GM13976 (cell line): ENCODE measurements at places on chromosomes 6 and 20.
A peak's percentile ranks its signal among the peaks of the same experiment; 100 is the strongest.

DNA sequence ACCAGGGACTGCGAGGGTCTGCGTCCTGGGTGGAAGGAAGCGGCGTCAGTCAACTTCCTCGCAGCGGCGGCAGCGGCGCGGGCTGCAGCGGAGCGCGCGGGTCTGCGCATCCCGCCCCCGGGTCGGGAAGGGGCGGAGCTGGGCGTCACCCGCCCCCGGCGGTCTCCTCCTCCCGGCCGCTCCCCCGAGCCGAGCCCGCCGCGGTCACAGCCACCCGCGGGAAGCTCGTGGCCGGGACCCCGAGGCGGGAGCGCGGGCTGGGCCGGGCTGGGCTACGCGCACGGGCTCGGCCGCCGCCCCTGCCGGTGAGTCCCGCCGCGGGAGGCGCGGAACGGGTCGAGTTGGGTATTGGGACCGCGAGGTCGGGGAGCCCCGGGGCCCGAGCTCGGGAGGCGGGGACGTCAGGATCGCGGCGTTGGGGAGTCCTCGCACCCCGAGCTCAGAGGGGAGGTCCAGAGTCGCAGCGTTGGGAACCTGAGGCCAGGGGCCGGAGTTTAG, at the start of gene PAQR8:
Gene PAQR8 (plus strand): TSS at position 207 of the 498 bp plus-strand sequence. CDS start 41,063 bp downstream, outside the sequence.
- DNase-seq = peak; percentile 95

- DNase-seq = no peak
These were observed 74.7 kb downstream of the SOBP start for GRCh38 chr6:107564589-107564951.

GRCh38 chr6:63272397-63272796, 47.4 kb downstream of the LGSN start:
- peak; percentile 37 for DNase-seq

GRCh38 chr6:131828080-131828479, 20.3 kb downstream of the ENPP1 start:
- no peak for DNase-seq

DNA sequence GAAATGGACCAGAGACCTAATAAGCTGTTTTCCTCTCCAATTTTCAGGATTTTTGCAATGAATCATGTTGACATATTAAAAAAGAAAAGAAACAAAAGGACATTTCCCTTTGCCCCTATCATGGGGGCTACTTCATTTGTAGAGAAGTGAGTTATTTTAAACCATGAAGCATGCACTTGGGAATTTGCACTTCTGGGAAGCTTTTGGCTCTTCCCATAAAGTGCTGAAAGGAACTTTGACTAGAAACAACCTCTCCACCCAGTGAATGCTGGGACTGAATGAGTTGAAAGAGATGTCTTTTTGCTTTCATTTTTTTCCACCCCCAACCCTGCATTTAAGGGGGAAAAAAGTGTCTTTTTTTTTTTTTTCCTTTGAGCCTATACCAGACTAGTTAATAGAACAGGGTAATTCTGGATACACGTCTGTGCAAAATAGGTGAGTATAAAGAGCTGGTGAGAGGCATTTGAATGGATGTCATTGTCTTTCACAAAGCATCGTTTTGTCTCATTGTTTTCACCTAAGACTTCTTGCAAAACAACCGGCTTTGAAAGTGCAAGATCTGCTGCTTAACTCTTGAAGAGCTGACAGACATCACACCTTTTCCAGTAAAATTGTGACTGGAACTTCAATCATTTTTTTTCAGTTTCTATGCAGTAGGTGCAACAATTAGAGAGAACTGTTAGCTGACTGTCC, 138.7 kb upstream of the BACH2 start:
- DNase-seq = no peak

DNA sequence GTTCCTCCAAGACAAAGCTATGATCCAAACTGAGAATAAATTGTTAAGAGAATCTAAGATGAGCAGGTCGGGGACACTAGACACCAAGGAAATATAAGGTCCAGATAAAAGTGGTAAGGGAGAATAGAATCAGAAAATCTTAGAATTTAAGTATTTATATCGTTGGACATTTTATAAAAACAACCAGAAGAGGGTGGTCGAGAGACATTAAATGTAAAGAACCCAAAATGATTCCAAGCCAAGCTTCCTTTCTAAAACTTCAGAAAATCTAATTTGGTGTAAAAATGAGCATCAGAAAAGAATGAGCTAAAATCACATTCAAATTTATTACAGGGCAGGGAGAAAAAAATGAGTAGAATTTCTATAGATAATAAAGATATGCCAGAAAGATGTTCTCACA, 97.8 kb upstream of the OGFRL1 start:
- DNase-seq = no peak

- DNase-seq = no peak
These were observed 118.8 kb downstream of the ZMYND8 start for GRCh38 chr20:47237715-47238114.

DNA sequence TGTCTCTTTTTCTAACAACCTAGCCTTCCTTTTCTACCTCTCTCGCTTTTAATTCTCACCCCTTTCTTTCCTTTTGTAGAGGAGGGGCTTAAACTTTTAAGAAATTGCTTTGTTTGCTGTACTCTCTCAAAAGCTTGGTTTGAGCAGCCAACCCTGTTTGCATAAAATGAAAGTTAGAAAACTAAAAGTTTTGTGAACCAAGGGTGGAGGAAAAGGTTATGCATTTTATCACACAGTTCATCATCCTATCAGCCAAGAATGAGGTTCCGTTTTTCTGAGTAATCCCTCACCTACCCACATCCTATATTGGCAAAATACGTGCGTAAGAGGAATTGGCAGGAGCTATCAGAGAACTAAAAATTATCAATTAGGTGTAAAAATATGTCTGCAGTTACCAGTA, 42.8 kb upstream of the LOC128125822 start:
- no peak for DNase-seq

DNA sequence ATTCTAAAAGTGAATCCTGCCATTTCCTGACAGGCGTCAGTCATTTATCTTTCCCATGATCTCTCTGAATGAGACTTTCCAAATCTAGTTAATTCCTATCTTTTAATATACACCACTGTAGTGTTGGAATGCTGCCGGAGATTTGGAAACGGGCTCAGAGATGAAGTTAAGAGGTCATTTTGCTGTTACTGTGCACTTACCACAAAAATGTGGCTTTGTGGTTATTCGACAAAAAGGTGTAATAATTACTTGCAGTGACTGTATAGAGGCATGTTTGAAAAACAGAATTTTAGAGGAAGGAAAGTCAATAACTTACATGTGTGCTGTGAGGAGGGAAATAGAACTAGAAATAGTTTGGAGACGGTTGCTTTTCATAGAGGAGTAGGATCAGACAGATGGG, 460.2 kb upstream of the BTBD3 start:
- DNase-seq = no peak

DNA sequence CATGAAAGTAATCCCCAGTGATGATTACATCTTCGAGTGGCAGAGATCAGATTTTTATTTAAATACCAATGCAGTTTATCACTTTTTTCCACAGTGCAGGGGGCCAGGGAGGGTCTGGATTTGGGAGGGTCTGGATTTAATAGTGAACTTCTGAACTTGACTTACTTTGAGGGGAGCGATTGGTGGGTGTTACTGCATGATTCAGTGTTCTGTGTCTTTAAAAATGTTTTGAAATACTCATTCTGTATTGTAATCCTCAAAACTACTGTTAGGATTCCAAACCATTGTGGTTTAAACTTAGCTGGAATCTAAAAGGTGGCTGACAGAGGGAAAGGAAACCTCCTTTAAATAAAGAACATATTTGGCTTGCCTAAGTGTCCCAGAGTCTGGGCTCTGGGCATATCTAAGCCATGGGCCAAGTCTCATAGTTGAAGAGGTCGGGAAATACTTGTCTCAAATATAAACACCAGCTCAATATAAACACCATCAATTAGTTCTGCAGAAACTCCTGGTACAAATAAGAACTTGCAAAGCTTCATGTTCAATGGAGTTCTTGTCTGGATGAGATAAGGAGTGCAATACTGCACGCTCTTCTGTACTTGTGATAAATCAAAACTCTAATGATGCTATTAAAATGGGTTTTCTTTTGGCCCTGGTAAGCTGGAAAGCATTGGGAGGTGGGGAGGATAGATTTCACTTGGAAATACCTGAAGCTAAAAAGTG, 14.4 kb downstream of the JARID2 start:
- no peak for DNase-seq

DNA sequence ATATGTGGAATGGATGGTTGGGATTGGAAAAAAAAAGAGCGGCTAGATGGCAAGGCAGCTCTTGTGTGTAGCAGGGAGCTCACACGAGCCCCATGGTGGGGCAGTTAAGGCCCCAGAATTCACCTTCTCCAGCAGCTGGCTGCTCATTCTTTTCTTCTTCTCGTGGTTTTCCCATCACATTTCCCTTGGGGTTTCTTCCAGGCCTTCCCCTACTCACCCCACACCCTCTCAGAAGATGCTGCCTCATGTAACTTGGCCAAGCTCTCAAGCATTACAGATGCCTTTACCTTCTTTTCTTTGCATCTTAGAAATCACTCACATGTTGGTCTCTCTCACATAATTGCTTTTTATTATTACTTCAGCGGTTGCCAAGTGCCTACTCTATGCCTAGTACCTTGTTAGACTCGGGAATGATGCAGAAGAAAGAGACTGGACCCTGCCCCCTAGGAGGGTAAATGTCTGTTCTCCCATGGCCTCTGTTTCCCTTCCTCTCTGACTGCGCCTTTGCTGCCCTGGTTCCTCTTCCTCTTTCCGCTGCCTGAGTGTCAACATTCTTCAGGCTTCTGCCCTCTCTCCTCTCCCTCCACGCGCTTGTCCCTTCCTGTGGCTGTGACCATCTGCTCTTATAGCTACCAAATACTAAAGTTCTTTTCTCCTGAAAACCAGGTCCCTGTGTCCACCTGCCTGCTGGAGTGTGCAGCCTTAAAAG, 28.6 kb downstream of the PPARD start:
- peak; percentile 42 for DNase-seq

GRCh38 chr6:40376113-40376650, 211.0 kb downstream of the LRFN2 start:
- no peak for DNase-seq

GRCh38 chr6:129748212-129748900, 38.4 kb upstream of the ARHGAP18 start:
- DNase-seq = peak; percentile 49

DNA sequence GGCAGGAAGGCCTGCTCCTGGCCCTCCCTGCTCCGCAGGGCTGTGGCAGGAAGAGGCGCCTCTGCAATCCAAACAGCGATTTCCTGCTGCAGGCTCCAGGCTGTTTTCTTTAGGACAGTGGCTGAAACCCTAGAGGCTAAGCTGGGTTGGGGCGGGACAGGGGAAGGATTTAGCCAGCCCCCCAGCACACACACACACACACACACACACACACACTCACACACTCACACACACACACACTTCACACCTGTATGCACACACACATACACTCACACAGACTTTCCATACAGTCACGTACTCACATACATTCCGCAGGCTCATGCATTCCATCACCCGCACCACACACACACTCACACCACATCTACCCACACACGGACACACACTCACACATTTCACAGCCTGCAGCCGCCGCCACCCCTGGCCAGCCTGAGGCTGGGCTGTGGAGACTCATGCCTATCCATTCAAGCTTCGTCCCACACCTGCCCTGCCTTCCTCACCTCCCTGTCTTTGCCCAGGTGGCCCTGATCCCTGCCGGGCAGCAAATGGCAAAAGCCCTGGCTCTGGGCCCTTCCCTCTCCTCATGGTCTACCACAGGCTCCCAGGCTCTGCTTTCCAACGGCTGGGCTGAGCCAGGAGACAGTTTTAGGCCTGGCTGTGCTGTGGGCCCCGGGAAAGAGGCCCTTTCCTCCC, 17.9 kb downstream of the MDFI start:
- no peak for DNase-seq

DNA sequence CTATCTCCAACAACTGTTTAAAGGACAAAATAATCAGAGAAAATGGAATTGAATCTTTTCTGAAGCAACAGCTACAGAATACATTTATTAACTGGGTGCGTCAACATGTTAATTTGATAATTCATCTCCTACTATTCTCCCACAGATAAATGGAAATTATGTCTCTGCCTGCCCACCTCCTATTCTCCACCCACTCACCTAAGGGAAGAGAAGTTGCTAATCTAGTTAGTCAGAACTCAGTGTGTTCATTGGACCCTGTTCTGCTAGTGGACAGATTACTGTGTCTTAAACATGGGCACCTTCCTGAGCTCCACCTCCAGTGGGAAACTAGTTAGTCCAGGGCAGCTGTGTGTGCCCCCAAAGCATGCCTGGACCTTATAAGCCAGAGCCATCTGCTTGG, 41.0 kb downstream of the METTL24 start:
- no peak for DNase-seq

- no peak for DNase-seq
These were observed 38.5 kb upstream of the DEK start for GRCh38 chr6:18302561-18303439.

GRCh38 chr6:45965007-45965406, 50.7 kb downstream of the CLIC5 start:
- no peak for DNase-seq

GRCh38 chr20:43746344-43747137, 19.7 kb upstream of the GTSF1L start:
- no peak for DNase-seq

- DNase-seq = no peak
These were observed 41.0 kb downstream of the HM13 start for GRCh38 chr20:31555203-31555775.

DNA sequence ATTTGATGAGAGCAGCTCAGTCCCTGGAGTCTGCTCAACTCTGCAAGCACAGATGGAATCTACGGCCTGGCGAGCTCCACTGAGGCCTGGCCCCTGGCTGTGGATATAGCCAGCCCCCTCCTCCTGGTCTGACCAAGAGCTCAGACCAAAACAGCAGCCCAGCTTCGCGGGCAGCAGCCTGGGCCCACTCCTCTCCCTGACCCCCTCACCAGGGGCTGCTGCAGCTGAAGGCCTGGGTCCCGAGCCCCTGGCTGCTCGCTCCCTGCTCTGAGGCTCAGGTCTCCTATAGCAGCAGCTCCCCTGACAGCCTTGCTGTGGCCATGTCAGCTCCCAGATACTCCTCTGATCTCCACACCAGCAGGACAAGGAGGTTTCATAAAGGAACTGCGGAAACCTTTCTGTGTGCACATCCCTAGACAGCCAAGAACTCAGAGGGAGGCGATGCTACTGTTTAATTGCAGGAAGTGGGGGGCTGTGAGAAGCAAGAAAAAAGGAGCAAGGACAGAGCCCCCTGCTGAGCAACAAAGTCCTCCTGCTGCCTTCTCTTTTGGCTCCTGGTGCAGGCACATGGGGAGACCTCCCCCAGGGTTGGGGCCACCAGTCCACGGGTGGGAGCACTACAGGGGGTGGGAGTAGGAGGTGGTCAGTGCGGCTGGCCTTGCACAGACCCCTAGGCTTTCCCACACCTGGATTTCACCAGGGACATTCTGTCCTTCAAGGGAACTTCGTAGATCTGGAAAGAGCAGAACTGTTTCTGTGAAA, 38.7 kb upstream of the CST5 start:
- DNase-seq = peak; percentile 0

DNA sequence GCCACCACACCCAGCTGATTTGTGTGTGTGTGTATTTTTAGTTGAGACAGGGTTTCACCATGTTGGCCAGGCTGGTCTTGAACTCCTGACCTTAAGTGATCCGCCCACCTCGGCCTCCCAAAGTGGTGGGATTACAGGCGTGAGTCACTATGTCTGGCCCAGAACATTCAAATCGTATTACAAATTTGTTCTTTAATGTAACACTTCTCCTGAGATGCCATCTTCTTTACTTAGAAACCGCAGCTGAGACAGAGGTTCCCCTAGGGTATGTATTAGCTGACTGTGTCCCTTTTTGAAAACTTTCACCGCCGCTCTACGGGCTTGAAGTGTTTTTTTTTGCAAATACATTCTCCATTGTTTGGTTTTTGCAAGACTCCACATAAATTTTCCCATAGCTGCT, 62.6 kb downstream of the TOX2 start:
- no peak for DNase-seq
